ENCODE measurements at places on chromosomes 13 and 19.
A peak's percentile ranks its signal among the peaks of the same experiment; 100 is the strongest.

GRCh38 chr19:44685877-44686276 is 13.1 kb upstream of the CEACAM16 start:
- no peak for DNase-seq

- DNase-seq: no peak
Measured at GRCh38 chr19:628168-628567, 5.2 kb downstream of the POLRMT start.

GRCh38 chr19:45492627-45493470 is 4.0 kb downstream of the RTN2 start:
- DNase-seq: no peak

- no peak for DNase-seq
Measured at GRCh38 chr19:7333198-7334118, 15.3 kb upstream of the ARHGEF18 start.

- peak; percentile 52 for DNase-seq
Measured at GRCh38 chr19:14505488-14506239, 9.7 kb upstream of the GIPC1 start.

DNA sequence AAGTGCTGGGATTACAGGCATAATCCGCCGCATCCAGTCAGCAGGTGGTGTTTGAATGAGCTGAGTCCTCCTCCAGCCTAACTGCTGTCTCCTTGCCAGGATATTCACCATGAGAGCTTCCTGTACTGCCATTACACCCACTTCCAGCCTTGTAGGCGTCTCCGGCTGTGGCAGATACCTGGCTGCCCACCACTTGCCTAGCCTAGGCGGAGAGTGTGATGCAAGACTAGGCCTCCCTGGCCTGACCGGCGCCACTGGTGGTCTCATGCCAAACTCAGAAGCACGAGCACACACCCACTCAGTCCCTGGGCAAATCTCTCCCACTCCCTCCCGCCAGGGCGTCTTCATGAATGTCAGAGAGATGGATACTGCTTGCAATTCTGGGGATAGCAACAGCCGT is 16.6 kb downstream of the IL12RB1 start:
- no peak for DNase-seq

DNA sequence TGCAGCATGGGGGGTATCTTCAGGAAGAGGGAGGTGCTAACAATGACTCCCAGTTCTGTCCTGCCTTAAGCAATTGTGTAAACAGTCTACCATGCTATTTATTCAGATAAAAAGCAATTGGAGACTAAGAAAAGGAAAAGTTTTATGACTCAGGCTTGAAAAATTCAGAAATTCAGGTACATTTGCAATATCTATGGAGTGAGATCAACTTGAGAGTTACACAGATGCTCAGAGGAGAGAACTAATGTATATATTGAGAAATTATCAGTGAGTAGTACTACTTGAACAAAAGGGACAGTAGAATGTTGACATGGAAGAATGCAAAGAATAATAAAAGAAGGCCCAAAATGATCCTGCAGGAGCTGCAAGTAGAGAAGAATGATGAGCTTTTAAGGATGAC is 277.6 kb upstream of the DACH1 start:
- no peak for DNase-seq

GRCh38 chr13:26471807-26472206 is 85.7 kb upstream of the WASF3 start:
- DNase-seq: no peak

DNA sequence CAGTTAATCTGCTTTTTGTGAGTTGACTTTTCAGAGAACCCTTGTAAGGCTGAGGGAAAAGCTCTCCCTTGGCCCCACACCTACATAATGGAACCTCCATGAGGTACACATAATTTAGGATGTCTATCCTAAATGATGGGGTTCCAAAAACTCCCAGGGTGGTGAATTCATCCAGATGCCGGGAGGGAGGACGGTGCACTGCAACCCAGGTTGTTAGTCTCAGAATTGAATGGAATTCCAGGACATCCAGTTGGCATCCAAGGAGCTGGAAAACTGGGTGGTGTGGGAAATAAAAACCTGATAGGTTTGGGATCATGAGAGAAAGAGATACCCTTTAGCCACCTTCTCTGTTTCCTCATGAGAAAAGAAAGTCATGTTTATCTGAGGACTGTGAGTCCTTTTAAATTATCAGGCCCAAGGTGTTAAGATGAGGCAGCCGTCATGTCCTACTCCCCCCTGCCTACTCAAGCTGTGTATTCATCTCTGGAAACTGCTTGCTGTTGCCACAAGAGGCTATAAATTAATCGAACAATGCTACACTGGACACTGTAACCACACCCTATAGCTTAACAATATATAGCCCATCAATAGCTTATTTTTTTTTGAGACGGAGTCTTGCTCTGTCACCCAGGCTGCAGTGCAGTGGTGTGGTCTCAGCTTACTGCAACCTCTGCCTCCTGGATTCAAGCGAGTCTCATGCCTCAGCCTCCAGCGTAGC is 49.5 kb downstream of the C13orf46 start:
- no peak for DNase-seq
